ENCODE measurements at places on chromosomes 11 and 22. TPM values are rescaled to one million over a fixed set of nuclear protein-coding genes. Genes with fewer than 3 reads are reported as not detected.

- DNase-seq = no peak
These were observed 2.3 kb upstream of the TMEM45B start for GRCh38 chr11:129813231-129813791.

- DNase-seq = no peak
These were observed 6.1 kb upstream of the CRYBB3 start for GRCh38 chr22:25193548-25193947.

Gene OR52E4
- not detected for total RNA-seq

Gene GNG3
- not detected for total RNA-seq

Gene FJX1
- total RNA-seq = 10.4 TPM

DNA sequence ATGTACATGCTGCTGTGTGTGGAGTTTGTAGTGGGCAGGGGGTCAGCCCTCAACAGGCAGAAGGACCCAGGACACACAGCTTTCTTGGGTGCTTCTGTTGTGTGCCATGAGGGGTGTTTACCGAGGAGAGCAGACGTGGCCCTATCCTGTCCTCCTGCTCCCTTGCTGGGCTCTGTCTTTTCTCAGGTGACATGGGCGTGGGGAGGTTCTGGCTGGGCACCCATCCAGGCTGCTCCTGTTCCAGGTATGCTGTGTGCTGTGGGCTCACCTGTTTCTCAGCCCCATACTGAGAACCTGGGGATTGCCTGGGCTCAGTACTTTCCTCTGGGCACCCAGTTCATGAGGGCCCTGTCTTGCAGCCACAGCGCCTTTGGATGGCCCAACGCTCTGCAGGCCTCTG lies 23.3 kb downstream of the MICALL1 start:
- no peak for DNase-seq

All from aorta (tissue), 5 donors.